ENCODE measurements at places on chromosomes 1 and 21. TPM values are rescaled to one million over a fixed set of nuclear protein-coding genes. Genes with fewer than 3 reads are reported as not detected.
A peak's percentile ranks its signal among the peaks of the same experiment; 100 is the strongest.

CELF3 gene
- total RNA-seq, result not detected

TMEM59 gene
- total RNA-seq, result 356 TPM

FCRL2 gene
- 0.19 TPM for total RNA-seq

EFNA1 gene
- total RNA-seq, result 30.2 TPM

KIAA0040 gene
- total RNA-seq, result 14.6 TPM

LAPTM5 gene
- total RNA-seq, result 41.9 TPM

PTGFR gene
- not detected for total RNA-seq

SEMA6C gene
- total RNA-seq, result 1.1 TPM

DNA sequence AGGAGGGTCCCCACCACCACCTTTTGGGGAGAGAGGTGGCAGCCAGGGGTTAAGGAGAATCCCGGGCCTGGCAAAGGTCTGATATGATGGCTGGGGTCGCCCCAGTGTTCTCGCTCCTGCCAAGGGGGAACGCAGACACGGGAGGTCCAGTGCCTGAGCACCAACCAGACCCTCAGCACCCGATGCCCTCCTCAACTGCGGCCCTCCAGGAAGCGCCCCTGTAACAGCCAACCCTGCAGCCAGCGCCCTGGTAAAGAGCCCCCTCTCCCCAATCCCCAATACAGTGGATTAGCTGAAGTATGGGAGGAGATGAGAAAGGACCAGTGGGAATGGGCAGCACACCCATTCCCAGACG is 10.4 kb downstream of the ADAMTSL4 start:
- peak overlapping the region; percentile 100 for H3K27ac ChIP-seq
- H3K27me3 ChIP-seq, result no peaks in the 10 kb centered on the region
- peak overlapping the region; percentile 57 for H3K4me3 ChIP-seq
- H3K36me3 ChIP-seq, result no peaks in the 10 kb centered on the region

GRCh38 chr1:1081311-1082238 is 7.5 kb upstream of the RNF223 start:
- peaks cover 15% of the 10 kb centered on the region for H3K4me1 ChIP-seq
- H3K27me3 ChIP-seq, result no peaks in the 10 kb centered on the region
- H3K36me3 ChIP-seq, result no peaks in the 10 kb centered on the region
- H3K27ac ChIP-seq, result no peak overlapping the region
- no peak overlapping the region for H3K4me3 ChIP-seq

DNA sequence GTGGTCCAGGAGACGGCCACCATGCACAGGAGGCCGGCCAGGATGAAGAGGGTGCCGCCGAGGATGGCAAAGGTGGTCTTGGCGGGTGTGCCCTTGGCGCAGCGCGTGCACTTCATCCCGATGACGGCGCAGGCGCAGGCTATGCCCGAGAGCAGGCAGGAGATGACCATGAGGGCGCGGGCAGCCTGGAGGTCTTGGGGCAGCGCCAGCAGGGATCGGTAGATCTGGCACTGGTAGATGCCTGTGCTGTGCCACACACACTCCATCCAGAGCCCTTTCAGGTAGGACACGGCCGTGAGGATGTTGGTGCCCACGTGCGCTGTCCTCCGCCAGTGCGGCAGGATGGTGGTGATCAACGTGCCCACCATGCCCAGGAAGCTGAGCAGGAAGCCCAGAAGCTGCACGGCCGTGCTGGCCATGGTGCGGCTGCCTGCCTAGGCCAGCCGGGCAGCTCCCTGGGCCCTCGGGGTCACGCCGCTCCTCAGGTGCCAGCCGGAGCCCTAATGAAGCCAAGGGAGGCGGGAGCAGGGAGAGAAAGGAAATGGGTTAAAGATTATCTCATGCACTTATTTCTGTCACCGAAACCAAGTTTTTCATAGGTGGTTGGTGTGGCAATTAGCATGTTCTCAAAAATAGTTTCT is 18.5 kb downstream of the CLDN14 start:
- H3K36me3 ChIP-seq, result no peaks in the 10 kb centered on the region
- no peaks in the 10 kb centered on the region for H3K27me3 ChIP-seq
- H3K4me1 ChIP-seq, result peaks cover 16% of the 10 kb centered on the region
- DNase-seq, result no peak
- no peak overlapping the region for H3K27ac ChIP-seq
- H3K4me3 ChIP-seq, result no peak overlapping the region

GRCh38 chr1:64182207-64182606 is 21.2 kb upstream of the UBE2U start:
- H3K27ac ChIP-seq, result no peak overlapping the region
- DNase-seq, result no peak
- H3K27me3 ChIP-seq, result no peaks in the 10 kb centered on the region
- H3K36me3 ChIP-seq, result peaks cover 15% of the 10 kb centered on the region
- no peaks in the 10 kb centered on the region for H3K4me1 ChIP-seq

DNA sequence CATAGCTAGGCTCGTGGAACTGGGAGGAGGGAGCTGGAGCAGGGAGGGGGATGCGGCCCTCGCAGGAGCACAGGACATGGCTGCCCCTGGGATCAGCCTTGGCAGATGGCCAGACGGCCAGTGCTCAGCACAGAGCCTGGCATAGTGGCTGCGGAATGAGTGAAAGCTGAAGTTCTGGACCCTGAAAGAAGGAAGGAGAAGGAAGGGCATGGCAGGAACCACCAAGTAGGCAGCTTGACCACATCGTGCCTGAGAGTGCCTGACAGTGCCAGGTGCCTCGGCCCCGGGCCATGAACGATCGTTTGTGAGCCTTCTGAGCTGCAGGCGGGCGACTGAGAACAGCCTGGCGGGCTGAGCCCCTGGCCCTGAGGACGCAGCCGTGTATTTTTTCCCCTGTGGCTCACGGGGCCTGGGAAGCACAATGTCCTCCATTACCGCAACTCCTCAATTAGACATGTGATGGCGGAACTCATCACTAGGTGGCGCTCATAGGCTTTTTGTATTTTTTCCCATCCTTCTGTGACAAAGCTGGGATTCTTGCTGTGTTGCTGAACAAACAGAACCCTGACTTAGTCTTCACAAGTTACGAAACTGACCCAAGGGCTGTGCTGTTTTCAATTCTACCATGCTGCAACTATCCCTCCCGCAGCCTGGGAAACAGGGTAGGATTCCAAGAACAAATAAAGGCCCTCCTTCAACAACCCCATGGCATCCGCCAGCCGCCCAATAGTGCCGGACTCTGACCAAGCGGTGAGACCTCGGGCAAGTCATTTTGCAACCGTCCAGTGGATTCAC is 29.9 kb upstream of the TMEM61 start:
- no peak for DNase-seq
- no peaks in the 10 kb centered on the region for H3K27me3 ChIP-seq
- H3K36me3 ChIP-seq, result no peaks in the 10 kb centered on the region
- H3K4me1 ChIP-seq, result peaks cover 7% of the 10 kb centered on the region
- peak overlapping the region; percentile 17 for H3K4me3 ChIP-seq
- peak overlapping the region; percentile 69 for H3K27ac ChIP-seq

GRCh38 chr1:211742272-211742671 is 66.9 kb upstream of the NEK2 start:
- DNase-seq, result no peak
- H3K27me3 ChIP-seq, result peaks cover 18% of the 10 kb centered on the region
- H3K27ac ChIP-seq, result no peak overlapping the region
- no peak overlapping the region for H3K4me3 ChIP-seq

DNA sequence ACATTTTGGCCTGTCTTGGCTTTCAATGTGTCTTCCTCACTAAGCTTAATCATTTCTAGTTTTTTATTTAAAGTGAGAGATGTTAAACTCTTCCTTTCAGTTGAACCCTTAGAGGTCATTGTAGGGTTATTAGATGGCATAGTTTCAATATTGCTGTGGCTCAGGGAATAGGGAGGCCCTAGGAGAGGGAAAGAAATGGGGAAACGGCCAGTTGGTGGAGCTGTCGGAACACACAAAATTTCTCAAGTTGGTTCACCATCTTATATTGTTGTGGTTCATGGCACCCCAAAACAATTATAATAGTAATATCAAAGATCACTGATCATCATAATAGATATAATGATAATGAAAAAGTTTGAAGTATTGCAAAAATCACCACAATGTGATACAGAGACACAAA is 31.4 kb upstream of the KAZN start:
- H3K4me1 ChIP-seq, result no peaks in the 10 kb centered on the region
- no peaks in the 10 kb centered on the region for H3K27me3 ChIP-seq
- H3K4me3 ChIP-seq, result no peak overlapping the region
- no peaks in the 10 kb centered on the region for H3K36me3 ChIP-seq

DNA sequence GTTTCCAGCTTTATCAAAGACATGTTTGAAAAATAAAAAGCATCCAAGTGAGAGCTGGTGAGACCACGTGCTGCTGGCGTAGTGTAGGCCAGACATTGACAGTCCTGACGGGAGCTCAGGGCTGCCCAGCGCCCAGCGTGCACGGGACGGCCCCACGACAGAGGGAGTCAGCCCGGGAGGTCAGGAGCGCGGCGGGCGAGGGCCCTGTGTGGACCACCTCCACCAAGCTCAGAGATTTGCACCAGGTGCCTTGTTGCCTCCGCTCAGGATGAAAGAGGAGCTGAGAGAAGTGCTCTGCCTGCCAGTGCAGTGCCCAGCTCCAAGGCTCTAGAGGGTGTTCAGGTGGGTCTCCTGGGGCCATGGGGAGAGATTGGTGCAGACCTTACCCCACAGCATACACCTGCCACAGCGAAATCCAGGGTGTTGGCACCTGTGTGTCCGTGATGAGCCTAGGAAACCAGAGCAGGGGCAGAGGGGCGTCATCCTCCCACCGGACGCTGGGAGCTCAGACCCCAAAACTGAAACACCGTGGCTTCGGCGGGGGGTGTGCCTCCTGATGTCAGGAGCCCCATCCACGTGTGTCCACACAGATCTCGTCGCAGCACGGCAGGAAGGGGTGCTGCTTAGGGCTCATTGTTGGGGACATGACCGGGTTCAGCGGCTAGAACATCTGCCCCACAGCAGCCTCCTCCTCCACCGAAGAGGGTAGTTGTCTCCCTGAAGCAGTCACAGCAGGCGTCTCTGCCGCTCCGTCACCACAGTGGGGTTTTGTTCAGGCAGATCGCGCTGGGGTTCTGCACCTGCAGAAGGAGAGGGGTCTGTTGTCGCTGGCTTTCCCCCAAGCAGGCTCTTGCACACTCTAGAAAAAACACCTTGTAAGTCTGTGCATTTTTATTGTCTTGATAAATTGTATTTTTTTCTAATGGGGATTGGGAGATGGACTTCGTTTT is 64.2 kb downstream of the POFUT2 start:
- no peaks in the 10 kb centered on the region for H3K27me3 ChIP-seq
- H3K36me3 ChIP-seq, result peaks cover 5% of the 10 kb centered on the region
- H3K27ac ChIP-seq, result no peak overlapping the region
- no peaks in the 10 kb centered on the region for H3K4me1 ChIP-seq
- no peak overlapping the region for H3K4me3 ChIP-seq

DNA sequence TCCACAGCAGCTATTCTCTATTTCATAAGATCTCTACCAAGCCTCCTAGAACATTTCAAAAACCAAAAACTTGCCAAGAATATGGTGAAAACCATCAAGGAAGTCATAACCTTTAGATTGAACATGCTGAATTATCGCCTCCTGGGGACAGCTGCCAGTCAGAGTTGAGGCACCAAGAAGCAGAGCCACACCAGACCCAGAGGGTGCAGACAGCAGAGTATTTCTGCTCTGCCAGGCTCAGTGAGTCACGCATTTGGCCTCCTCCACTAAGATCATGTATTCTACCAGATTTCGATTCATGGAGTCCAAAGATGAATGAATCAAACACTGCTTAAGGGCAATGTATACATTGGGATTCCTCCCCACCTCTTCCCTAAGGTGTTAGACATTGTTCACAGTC is 2.1 kb downstream of the F3 start:
- peak overlapping the region; percentile 91 for H3K27ac ChIP-seq
- no peaks in the 10 kb centered on the region for H3K27me3 ChIP-seq
- no peak for DNase-seq
- peak overlapping the region; percentile 79 for H3K4me3 ChIP-seq

- DNase-seq, result no peak
- peak overlapping the region; percentile 72 for H3K4me3 ChIP-seq
- H3K27me3 ChIP-seq, result no peaks in the 10 kb centered on the region
- peaks cover 50% of the 10 kb centered on the region for H3K4me1 ChIP-seq
- no peak overlapping the region for H3K27ac ChIP-seq
Observed at GRCh38 chr1:26164861-26165842, 3.6 kb downstream of the C1orf232 start.
